ENCODE measurements at places on chromosomes 11 and 22.

DNA sequence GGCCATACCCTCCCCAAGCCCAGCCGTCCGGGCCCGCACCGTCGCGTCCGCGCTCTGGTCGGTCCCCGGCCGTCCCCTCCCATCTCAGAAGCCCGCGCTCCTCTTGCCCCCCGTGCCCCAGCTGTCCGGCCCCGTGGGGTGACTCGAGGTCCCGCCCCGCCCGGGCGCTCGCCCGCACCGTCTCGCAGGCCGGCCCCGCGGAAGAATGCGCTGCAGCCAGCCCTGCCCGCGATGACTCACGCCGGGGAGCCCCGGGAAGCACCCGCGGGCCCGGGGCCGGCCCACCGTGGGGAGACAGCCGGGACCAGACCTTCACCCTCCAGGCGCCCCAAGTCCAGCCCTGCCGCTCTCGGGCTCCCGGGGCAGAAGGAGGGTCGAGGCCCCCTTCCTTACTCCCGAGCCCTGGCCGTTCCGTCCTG lies 320 bp upstream of the PHLDA2 start:
- DNase-seq, result no peak

DNA sequence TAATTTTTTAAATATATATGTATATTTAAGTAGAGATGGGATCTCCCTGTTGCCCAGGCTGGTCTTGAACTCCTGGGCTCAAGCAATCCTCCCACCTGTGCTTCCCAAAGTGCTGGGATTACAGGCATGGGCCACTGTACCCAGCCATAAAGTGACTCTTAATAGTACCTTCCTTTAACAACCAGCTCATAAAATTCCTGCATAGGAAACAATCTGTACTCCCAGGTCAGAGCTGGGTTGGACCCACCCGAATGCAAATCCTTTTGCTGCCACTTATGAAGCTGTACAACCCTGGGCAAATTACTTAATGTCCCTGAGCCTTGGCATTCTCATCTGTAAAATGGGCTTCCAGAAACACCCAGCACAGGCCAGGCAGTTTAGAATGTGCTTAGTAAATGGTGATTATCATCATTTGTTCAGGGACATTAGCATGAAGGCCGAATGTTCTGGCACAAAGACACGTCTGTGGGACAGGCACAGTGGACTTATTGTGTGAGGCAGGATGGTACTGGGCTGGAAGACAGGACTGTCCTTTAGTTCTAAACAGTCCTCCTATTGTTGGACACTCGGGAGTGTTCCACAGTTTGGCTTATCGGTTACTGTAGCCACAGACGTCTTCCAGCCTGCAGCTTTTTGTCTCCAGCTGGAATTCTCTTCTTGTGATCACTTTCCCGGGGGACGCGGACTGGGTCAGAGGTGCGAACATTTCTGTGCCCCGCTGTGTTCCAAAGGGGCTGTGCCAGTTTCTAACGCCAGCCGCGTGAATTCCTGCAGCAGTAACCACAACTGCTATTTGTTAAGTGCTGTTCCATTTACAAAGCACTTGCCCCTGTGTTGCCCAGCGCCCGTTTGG lies 6.0 kb downstream of the PDXP start:
- no peak for DNase-seq

- no peak for DNase-seq
These were observed 20.5 kb downstream of the UBE2L3 start for GRCh38 chr22:21587803-21588611.

GRCh38 chr11:75013051-75013450 lies 24.3 kb downstream of the NEU3 start:
- DNase-seq, result no peak

- DNase-seq, result peak; percentile 33
These were observed at the start of gene OAF for GRCh38 chr11:120210626-120211521. TSS of gene OAF (plus strand) at chr11:120211032. CDS start at chr11:120211280, 248 bp downstream.

- no peak for DNase-seq
These were observed 584.0 kb upstream of the RAG2 start for GRCh38 chr11:37182031-37182430.

- peak; percentile 39 for DNase-seq
These were observed 2.0 kb upstream of the FERMT3 start for GRCh38 chr11:64204464-64204989.

GRCh38 chr11:61425367-61426131 lies 4.2 kb downstream of the CPSF7 start:
- no peak for DNase-seq

DNA sequence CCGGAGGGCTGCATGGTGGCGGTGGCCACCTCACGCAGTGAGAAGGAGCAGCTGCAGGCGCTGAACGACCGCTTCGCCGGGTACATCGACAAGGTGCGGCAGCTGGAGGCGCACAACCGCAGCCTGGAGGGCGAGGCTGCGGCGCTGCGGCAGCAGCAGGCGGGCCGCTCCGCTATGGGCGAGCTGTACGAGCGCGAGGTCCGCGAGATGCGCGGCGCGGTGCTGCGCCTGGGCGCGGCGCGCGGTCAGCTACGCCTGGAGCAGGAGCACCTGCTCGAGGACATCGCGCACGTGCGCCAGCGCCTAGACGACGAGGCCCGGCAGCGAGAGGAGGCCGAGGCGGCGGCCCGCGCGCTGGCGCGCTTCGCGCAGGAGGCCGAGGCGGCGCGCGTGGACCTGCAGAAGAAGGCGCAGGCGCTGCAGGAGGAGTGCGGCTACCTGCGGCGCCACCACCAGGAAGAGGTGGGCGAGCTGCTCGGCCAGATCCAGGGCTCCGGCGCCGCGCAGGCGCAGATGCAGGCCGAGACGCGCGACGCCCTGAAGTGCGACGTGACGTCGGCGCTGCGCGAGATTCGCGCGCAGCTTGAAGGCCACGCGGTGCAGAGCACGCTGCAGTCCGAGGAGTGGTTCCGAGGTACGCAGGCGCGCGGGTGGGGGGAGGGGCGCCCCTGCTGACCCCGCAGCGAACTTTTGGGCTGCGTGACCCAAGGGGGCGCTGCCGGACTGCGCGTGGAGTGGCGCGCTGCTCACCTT lies 670 bp downstream of the NEFH start:
- no peak for DNase-seq

DNA sequence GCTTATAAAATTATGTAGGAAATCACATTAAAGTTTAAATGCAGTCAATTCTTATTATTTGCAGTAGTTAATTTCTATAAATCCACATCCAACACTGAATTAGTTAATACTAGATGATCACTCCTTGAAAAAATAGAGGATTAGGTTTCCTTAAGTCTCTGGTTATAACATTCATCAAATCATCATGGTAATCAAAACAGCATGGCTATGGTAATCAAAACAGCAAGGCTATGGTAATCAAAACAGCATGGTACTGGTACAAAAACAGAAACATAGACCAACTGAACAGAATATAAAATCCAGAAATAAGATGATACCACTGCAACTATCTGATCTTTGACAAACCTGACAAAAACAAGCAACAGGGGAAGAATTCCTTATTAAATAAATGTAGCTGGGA lies 814.6 kb upstream of the CCDC179 start:
- no peak for DNase-seq

- no peak for DNase-seq
These were observed 12.7 kb upstream of the IL10RA start for GRCh38 chr11:117973503-117973860.

GRCh38 chr11:133708547-133709051 lies 136.7 kb downstream of the SPATA19 start:
- no peak for DNase-seq

DNA sequence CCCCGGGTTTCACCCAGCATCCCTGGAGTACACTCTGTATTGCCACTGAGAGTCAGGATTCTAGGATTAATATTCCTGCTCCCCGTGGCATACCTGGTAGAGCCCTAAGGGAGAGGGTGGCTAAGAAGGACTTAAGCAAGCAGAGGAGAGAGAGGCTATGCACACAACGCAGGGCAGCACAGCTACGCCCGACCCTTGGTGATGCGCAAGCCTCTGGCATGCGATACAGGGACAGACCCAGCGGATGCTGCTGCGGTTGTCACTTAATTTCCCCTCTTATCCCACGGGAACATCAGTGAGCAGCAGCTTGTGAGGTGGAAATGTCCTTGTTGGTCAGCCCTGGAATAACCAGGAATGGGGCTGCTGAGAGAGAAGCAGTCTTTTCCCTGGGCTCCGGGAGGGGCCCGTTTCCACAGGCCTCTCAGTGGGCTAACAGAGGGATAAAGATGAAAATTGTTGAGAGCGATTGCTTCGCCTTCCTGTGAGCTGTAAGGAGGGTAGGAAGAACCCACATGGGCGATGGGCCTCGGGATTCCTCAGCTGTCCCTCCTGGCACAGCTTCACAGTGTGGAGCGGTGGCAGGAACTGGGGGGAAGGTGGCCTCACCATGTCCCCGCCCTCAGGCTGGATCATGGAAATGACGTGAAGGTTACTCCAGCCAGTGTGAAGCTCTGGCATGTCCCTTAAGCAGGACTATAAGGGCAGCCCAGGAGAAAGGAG lies 48.4 kb upstream of the RAB1B start:
- no peak for DNase-seq

DNA sequence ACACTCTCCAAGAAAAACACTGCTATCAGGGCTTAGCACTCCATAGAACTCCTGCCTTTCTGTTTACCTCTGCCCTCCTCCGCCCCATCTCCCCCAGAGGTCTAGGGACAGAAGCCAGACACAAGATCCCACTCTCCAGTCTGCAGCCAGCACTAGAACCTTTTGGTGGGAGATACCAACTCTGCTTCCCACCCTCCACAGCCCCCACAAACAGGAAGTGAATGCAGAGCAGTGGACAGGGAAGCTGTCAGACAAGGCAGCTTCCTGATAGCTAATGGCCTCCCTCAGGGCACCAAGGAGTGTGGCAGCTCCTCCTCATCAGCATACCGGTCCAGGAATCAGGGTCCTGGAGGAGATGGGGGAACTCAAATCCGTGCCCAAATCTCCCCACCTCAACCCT lies 5.1 kb downstream of the SCN4B start:
- no peak for DNase-seq

DNA sequence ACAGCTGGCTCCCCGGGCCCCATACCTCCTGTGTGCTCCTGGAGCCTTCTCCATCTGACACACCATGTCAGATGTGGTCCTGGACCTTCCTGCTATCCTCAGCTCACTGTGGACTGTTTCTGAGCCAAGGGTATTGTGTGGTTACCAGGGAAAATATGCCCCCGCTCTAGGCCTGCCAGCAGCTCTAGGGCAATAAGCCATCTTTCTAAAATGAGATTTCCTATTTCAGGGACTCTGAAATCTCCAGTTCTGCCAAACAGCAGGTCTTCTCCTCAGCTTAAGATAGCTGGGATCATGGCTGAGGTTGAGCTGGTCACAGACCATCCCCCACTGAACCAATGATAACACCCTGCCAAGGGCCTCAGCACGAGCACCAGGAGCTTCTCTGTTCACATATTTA lies 227.6 kb downstream of the ST3GAL4 start:
- DNase-seq, result no peak

DNA sequence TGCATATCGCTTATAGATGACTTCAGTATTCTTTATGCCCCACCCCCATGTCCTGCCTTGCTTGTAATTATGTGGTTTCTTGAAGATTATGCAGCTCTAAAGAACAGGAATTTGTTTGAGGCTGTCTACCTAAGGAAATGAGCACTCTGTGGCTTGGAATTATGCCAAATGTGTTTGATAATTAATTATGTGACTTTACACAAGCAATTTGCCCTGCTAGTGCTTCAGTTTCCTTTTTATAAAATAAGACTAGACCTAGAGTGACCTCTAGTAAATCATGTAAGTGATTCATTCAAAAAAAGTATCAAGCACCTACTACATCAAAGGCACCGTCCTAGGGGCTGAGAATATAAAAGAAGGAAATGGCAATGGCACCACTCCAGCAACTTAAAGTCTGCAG lies 491.5 kb upstream of the KIRREL3 start:
- DNase-seq, result no peak

GRCh38 chr22:49499433-49500075 lies 328.1 kb downstream of the BRD1 start:
- no peak for DNase-seq

DNA sequence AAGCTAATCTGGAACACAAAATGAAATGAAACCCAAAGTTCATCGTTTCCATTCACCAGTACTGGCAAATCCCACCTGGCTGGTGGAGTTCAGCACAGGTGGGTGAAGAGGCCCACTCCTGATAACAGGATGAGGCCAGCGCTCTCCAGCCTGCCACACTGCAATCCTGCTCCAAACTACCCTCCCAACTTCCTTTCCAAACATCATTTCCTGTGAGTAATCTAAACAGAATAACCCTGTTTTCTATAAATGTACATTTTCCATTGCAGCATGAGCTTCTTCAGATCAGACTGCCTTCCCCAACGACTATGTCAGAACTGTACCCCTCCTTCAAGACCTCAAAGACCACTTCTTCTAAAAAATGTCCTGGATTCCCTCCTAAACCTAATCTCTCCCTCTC lies 15.9 kb upstream of the NFRKB start:
- no peak for DNase-seq

DNA sequence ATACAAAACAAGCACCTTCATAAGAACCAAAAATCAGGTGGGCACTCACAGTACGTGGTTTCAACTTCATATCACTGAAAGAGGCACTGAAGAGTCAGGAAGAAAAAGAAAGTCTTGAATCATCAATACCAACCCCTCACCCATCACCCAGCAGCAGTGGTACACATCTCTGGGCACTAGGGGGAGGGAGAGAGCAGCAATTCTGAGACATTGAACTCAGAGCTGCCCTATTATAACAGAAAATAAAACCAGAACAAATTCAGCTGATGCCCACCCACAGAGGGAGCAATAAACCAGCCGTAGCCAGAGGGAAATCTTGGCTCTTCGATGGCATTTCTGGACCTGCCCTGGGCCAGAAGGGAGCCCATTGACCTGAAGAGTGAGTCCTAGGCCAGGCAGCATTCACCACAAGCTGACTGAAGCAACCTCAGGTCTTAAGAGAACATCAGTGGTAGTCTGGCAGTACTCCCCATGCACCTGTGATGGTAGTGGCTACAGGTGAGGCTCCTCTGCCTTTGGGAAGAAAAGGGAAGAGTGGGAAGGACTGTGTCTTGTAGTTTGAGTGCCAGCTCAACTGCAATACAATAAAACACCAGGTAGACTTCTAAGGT lies 42.2 kb upstream of the FAM181B start:
- DNase-seq, result no peak

GRCh38 chr11:96019281-96019680 lies 95.4 kb upstream of the MTMR2 start:
- DNase-seq, result no peak

DNA sequence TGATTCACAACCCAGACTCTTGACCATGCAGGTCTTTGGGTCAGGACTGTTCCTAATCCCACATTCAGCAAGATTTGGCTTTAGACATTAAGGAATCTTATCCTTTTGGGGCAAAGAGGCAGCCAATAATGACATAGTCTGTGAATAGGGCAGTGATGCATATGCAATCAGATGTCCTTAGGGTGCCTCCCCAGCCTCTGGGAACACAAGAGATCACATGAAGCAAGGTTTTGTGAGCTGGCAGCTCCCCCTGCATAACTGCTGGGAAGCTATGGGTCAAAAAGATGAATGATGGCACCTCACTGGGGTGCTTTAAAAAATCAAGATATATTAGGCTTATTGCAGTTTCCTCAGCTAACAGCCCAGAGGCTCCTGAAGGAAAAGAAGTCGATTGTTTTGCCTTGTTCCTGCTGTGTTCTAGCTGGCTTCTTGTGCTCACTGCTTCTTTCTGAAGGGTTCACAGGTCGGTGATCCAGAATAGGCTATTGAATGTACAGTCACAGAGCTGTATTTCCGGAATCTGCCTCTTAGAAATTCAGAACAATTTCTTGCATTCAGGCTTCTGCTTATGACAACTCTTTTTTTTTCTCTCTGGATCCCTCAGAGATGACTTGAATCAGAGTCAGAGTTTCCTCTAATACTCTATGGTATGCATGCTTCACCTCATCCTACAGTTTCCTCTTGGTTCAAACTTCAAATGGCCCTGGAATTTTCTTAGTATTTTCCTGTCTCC lies 31.7 kb downstream of the INSC start:
- DNase-seq, result no peak

- no peak for DNase-seq
These were observed 34.0 kb upstream of the SLC22A25 start for GRCh38 chr11:63277345-63277943.

GRCh38 chr11:44066732-44067141 lies 667 bp downstream of the ACCS start:
- no peak for DNase-seq

All from stimulated activated CD8-positive, alpha-beta memory T cell treated with anti-CD3 and anti-CD28 coated beads, Interleukin-15, amount 100 ng/mL, for 24 hours (primary cell).